Activated T-cell treated with anti-CD3 and anti-CD28 coated beads for 48 hours (primary cell): ENCODE measurements at places on chromosomes 7 and 10.

GRCh38 chr7:82050792-82051191 is 280.9 kb upstream of the HGF start:
- DNase-seq, result no peak

GRCh38 chr7:128795129-128795528 is 3.4 kb downstream of the CCDC136 start:
- DNase-seq, result no peak

GRCh38 chr7:157793087-157793353 is 456.2 kb downstream of the DNAJB6 start:
- no peak for DNase-seq

DNA sequence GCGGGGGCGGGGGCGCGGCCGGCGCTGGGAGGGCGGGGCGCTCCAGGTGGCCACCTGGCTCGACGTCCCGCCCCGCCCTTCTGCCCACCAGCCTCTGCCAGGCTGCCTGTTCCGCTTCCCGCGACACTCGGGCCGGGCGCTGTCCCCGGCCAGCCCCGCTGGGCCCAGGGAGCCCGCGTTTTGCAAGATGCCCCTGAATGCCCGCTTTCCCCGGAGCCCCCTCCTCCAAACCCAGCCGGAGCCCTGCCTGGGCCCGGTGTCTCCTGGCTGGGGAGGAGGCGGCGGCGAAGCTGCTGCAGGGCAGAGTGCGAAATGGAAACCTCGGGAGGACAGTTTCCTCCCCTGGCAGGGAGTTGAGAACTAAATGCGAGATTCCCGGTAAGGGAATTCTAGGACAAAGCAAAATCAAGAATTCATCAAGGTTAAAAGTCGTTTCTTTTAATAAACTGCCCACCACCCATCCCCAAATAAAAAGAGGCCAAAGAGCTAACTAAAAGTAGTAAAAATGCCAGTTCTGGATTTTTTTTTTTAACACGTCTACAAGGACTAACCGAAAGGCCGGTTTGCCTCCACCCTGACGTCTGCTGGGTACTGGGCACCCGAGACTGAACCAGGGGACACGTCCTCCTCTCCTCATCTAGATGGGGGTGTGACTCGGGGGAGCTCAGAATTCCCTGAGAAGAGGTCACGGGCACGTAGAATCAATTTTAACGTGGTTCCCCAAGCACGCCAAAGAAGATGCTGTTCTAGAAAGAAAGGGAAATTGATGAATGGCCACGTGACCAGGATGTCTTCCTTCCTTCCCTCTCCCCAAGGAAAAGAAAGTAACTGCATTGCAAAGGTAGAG is 200.4 kb upstream of the NFE2L3 start:
- DNase-seq, result no peak

DNA sequence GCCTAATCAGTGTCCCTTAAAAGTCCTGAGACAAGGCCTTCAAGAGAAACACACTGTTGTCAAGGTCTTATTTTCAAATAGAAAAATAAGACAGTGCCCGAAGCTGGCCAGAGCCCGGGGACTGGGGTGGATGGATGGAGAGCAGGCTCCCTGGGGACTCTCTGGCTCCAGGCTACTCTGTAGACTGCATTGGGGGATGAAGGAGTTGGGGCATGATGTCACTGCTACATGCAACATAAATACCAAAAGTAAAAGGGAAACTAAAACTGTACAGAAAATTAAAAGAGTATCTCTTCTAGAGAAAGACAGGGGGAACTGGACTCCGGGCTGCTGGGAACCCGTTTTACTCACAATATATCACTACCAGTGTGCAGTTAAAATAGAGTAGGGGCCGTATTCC is 629.8 kb downstream of the KCNMA1 start:
- no peak for DNase-seq

DNA sequence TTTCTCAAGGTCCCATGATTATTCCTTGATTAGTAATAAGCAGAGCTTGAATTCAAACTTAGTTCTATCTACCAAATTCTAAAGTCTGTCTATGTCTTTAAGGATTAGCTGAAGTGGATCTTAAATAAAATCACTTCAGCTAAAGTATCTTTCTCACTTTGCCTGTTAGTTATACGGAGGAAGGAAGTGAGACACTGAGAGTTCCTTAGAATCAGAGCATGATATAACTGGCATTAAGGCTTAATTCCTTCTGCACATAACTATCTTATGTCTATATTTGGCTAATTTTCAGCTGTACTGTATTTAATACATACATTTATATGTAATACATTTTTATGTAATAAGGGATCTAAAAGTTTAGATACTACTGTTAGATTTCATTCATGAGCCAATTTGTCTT is 491.1 kb upstream of the GHITM start:
- no peak for DNase-seq

DNA sequence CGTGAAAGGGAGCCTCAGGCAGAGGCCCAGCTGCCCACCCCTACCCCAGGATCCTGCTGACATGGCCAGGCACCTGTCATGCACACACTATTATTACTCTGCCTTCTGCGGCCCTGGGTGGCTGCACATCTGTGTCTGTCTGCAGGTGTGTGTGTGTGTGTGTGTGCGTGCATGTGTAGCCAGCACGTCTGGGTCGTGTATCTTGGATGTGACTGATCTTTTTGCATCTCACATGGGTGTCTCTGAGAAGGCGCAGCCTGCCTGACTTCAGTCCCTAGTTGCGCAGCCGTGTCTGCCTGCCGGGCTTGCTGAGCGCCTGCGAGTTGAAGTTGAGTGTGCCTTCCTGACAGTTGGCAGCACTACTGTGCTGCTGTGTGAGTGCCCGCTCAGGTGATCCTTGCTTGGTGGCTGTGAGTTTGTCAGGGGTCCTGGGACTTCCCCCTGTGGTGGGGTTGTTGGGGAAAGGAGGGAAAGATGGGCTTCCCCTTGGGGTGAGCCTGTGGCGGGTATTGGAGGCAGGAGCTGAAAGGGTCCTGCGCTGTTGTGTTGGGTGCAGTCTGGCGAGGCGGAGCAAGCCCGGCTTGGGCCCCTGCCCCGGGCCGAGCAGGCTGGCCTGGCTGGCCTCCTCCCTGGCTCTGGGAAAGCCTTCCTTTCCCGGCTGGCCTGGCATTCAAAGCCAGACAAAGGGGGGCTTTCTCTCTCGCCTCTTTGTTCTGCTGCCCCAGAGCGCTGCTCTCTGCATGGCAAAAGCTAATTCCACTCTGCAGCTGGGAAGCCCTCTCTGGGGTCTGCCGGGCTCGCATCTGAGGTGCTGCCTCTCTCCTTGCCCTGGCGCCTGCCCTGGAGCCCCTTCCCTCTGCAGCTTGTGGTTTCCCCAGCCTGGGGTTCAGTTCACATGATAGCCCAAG is 4.9 kb downstream of the TRIM8 start:
- no peak for DNase-seq

DNA sequence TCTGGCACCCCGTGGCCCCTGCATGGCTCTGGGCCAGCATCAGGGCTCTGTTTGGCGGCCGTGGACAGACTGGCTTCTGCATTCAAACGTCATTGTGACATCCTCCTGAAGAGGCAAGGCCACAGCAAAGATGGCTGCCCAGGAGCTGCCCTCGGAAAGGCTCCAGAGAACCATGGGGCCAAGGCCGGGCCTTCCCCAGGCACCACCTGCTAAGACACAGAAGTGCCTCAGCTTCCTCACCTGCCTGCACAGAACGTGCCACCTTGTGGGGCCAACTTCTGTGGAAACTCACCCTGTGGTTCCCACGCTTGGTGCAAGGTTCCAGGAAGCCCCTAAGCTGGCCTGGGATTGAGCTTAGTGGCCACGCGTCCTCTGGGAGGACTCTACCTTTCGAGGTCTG is 396.9 kb downstream of the PTPRN2 start:
- DNase-seq, result no peak

GRCh38 chr10:60182691-60183090 is 207.0 kb downstream of the ANK3 start:
- no peak for DNase-seq

GRCh38 chr10:31741473-31741872 is 187.2 kb downstream of the ARHGAP12 start:
- no peak for DNase-seq

DNA sequence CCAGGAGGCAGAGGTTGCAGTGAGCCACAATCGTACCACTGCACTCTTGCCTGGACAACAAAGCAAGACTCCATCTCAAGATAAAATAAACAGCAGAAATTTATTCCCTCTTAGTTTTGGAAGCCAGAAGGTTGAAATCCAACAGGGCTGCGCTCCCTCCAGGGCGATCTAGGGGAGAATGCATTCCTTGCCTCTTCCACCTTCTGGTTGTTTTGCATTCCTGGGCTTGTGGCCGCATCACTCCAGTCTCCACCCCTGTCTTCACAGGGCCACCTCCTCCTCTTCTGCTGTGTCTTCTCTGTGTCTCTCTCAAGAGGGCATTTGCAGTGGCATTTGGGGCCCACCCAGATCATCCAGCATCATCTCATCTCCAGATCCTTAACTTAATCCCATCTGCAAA is 36.2 kb downstream of the LIMK1 start:
- DNase-seq, result no peak
